Suprapubic skin (tissue), 4 donors: ENCODE measurements at places on chromosomes 3 and 15.
A peak's percentile ranks its signal among the peaks of the same experiment; 100 is the strongest.

GRCh38 chr3:32934150-32934742, 17.2 kb upstream of the CCR4 start:
- DNase-seq = no peak

- DNase-seq = no peak
These were observed 259.7 kb downstream of the SOX2 start for GRCh38 chr3:181971424-181971823.

DNA sequence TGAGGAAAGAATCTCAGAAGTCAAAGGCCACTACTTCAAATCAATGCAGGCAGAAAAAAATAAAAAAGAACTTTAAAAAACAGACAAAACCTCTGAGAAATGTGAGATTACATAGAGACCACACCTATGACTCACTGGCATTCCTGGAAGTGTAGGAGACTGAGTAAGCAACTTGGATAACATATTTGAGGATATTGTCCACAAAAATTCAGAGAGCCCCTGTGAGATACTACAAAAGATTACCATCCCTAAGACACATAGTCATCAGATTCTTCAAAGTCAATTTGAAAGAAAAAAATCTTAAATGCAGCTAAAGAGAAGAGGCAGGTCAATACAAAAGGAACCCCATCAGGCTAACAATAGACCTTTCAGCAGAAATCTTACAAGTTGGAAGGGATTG, 887.3 kb downstream of the NTRK3 start:
- no peak for DNase-seq

- no peak for DNase-seq
These were observed 665.4 kb upstream of the CBLB start for GRCh38 chr3:106534206-106534605.

- no peak for DNase-seq
These were observed at the start of gene FAM131A for GRCh38 chr3:184337399-184337714. FAM131A (plus strand) TSS chr3:184337600; CDS start chr3:184337631, 31 bp downstream.

- no peak for DNase-seq
These were observed 344 bp downstream of the LINS1 start for GRCh38 chr15:100601617-100602063.

GRCh38 chr3:30890907-30891306, 3.6 kb downstream of the GADL1 start:
- DNase-seq = no peak

DNA sequence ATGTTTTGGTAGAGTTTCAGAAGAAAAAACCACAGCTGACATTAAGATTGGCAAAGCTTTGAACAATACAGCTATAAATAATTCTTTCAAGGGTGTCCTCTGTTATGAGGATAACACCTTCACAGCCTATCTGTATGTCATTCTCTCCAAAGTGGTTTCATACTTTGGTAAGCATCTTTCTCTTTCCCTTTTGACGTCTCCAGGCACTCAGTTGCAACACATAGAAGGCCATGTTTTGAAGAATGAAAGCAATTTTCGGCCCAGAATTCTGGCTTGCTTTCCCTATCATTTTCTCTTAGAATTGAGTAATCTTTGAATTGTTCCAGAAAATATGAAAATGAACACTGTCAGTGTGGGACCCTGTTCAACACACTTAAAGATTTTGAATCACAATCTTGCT, 200.0 kb upstream of the CBLB start:
- DNase-seq = no peak

- DNase-seq = no peak
These were observed 106.3 kb downstream of the LSM3 start for GRCh38 chr3:14284694-14285547.

DNA sequence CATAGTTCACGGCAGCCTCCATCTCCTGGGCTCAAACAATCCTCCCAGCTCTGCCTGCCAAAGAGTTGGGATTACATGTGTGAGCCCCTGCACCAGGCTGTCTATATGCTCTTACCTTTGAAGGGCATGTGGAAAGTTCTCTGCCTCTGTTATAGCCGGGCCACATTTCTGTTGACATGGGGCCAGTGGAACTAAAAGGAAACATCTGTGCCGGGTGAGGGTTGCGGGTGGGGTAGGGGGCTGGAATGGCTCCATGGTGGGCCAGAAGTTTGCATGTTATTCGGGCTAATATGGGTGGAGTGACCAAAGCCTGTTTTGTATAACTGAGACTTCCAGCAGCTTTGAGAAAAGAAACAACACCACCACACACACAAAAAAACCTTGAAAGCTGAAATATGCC, 8.3 kb upstream of the CLEC3B start:
- no peak for DNase-seq

DNA sequence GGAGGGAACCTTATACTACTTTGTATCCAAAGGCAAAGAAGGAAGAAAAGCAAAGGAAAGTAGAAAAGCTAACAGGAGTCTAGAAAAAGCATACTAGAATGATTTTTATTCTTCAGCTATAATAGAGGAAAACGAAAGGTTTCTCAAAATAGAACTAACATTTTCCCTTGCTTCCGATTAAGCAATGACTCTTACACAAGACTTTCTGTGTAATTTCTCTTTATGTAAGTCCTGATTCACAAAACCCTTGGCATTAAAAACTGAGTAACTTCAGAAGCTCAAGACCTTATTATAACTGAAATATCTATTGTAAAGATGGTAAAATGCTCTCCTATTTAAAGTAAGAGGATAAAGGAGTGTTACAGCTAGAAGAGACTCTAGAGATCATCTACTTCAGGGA, 97.4 kb downstream of the DTWD1 start:
- no peak for DNase-seq

- DNase-seq = peak; percentile 85
These were observed 16.1 kb downstream of the CD276 start for GRCh38 chr15:73700041-73700842.

DNA sequence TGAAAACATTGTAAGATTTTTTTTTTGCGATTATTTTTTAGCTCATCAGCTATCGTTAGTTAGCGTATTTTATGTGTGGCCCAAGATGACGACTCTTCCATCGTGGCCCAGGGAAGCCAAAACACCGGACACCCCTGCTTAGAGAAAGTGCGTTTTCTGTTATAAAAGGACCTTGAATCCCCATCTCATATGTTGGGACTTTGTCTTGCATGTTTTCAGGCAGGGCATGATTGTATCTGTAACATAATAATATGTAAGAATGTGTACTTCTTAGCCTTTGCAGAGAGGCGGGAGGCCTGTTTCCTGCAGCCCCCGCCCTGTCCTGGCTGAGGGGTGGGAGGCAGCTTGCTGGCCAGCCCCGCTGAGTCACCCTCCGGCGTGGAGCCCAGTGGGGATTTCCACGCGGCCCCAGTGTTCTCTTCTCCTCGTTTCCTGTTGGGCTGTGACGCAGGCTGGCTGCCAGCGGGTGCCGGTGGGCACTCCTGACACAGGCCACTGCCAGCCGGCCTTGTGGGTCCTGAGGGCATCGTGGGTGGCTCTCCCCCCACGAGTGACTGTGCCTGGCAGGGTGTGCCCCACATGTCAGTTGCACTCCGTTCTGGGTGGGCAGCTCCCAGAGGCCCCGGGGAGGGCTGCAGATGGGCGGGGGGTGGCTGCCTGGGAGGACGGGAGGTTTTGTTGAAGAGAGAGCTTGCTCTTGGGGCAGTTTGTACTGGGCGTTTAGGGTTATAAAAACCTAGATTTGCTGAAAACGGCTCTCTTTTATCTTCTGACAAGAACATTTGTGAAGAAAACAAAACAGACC, 55.6 kb downstream of the SMAD3 start:
- DNase-seq = peak; percentile 94

DNA sequence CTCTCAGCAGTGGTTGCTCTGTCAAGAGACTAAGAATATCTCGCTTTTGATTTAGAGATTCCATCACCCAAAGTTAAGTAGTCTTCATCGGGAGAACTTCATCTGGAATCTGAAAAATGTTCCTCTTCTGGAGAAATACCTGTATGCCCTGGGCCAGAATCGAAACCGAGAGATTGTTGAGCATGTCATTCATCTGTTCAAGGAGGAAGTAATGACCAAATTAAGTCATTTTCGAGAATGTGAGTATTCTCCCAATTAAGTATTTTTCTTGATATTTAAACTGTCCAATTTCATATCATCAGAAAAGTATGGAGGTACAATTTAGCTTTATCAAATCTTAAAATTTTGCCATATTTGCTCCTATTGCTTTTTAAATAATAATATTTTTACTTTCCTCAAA, 12.9 kb upstream of the PSMA4 start:
- no peak for DNase-seq

- no peak for DNase-seq
These were observed 2.4 kb downstream of the ARHGEF3 start for GRCh38 chr3:56799251-56799882.

- DNase-seq = no peak
These were observed 173.6 kb upstream of the PROK2 start for GRCh38 chr3:71958533-71958932.

DNA sequence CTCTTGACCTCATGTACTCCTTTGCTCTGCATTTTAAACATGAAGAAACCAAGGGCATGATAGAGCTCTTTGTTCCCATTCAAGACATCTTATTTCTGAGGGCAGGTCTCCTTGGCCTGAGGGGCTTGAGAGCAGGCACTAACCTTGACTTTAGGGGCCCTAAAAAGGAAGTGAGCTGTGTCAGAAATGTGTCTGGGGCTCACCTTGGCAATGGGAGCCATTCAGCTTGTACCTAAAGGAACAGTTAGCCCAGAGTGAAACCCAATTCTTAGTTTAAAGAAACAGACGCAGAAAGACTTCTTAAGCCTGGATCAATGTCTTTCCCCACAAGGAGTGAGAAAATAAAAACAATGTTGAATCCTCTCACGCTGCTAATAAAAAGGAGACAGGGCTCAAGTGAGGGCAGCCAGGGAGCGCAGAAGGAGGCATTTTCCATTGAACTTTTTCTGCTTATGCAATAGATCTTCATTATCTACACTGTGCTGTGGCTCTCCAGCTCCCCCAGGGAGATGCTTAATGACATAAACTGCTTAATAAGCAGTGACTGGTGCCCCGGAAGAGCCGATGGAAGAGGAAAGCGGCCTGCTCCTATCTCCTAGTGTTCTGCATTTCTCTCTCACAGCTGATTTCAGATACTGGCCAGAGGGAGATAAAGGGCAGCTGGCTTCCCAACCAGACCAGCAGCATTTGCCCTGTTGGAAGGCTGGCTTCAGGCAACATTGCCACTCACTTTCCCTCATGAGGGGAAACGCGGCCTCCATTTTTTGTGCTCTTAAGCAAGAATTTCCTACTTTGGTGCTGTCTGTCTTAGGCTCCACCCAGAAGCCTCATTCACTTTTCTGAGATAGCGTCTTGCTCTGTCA, 152.0 kb downstream of the OPA1 start:
- DNase-seq = no peak

DNA sequence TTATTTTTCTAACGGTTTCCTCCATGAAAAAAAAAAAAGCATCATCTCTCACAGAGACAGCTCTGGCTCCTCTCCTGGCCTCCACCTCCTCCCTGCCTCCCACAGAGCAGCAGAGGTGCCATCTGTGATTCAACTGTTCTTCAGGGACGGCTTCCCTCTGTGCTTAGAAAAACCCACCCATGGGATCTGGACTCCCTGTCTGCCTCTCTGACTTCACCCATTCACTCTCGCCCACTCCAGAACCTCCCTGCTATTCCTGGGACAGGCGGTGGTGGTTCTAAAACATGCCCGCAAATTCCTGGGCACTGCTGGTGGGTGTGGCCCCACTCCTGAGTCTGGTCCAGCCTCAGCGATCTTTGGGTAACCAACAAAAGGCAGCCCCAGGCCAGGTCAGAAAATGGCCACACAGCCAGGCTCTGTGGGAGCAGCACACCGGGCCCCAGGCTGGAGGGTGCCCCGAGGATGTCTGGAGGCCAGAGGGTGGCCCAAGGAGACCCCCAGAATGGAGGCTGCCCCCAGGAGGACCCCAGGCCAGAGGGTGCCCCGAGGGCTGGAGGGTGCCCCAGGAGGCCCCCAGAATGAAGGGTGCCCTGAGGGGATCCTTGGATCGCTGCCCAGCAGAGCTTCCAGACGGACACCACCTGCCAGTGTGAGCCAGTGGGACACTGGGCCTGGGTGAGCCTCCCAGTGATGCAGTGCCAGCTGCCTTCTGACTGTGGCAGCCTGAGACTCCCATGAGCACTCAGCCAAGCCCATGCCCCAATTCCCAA, 2.6 kb upstream of the CHST13 start:
- no peak for DNase-seq

GRCh38 chr3:64681015-64681414, 6.8 kb downstream of the ADAMTS9 start:
- no peak for DNase-seq

DNA sequence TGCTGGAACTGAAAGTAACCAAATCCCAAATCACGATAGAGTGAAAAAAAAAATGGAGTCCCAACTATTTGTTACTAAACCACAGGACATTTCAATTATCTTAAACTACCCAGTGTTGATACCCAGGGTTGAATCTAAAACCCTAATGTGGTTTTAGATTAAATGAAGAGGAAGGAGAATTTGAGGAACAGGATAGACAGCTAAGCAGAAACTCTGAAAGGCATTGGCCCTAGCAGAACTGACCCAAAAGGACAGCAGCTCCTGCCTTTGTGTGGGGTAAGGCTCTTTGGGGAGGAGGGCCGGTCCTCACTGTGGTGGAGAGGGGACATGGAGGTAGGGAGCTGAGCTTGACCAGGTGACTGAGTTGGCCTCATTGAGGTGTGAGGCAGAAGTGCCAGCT, 30.7 kb upstream of the SNRK start:
- no peak for DNase-seq

DNA sequence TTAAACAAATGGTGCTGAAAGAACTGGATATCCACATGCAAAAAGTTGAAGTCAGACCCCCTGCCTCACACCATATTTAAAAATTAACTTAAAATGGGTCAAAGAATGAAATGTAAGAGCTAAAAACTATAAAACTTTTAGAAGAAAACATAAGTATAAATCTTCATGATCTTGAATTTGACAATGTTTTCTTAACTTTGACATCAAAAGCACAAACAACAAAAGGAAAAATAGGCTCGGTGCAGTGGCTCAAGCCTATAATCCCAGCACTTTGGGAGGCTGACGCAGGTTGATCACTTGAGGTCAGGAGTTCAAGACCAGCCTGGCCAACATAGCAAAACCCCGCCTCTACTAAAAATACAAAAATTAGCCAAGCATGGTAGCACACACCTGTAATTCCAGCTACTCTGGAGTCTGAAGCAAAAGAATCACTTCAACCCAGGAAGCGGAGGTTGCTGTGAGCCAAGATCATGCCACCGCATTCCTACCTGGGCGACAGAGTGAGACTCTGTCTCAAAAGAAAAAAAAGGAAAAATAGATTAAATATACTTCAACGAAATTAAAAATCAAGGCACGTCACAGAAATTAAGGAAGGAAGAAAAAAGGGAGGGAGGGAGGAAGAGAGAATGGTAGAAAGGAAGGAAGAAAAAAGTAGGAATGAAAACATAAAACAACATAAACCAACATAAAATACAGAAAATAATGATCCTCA, 1.5 kb downstream of the RAB27A start:
- DNase-seq = no peak

- DNase-seq = no peak
These were observed 15.4 kb downstream of the PLXNA1 start for GRCh38 chr3:126998320-126998719.

GRCh38 chr15:88512601-88513000, 33.9 kb downstream of the DET1 start:
- DNase-seq = no peak

DNA sequence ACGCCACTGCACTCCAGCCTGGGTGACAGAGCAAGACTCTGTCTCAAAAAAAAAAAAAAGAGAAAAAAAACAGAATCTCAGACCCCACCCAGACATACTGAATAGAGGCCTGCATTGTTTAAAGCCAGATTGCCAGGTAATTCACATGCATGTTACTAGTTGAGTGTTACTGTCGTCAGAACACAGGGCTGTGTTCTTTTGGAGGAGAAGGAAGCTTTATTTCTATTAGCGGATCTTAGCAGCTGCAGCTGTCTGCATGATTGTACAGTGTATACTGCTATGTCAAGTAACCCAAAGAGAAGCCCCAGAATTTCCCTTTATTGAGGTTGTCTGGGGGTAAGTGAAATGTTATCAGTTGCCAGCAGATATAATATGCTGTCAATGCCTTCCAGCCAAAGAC, 496.6 kb upstream of the NAALADL2 start:
- no peak for DNase-seq
